ENCODE measurements at places on chromosomes 11 and 22.

- no peak for DNase-seq
These were observed 20.6 kb downstream of the MORC2 start for GRCh38 chr22:30947816-30948454.

DNA sequence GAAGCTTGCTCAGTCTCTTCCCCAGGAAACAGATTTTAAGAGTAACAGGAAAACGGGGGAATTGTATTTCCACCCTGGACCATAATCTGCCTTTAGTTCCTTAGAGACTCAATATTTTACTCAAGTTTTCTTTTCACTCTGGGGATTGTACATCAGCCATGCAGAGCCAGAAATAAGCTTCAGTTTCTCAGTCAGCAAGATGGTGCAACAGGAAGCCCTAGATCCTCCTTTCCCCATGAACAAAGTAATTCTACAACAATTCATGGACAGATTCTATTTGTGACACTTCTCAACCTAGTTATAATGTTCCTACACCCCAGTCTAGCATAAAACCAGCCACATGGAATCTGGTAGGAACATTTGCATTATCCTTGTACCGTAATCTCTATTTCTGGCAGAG, 24.7 kb downstream of the OR8B2 start:
- no peak for DNase-seq

DNA sequence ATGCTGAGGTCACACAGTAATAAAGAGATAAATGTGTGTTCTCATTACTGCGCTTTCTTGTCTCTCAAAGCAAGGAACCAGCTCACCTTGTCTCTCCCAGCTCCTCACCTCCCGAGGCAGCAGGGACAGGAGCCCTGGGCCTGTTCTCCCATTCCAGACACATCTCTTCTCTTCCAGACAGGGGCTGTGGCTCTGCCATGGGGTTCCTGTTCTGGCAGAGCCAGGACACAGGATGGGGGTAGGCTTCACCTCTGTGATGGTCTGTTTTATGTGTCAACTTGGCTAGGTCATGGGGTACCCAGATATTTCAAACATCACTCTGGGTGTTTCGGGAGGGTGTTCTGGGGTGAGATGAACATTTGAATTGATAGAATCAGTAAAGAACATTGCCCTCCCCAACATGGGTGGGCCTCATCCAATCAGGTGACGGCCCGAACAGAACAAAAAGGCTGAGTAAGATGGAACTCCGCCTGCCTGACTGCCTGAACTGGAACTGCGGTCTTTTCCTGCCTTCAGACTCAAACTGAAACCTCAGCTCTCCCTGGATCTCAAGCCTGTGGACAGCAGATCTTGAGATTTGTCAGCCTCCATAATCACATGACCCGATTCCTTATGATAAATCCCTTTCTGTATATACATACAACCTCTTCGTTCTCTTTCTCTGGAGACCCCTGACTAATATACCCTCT, 2.0 kb upstream of the VSIG10L2 start:
- DNase-seq = no peak

- no peak for DNase-seq
These were observed 352.8 kb downstream of the BUD13 start for GRCh38 chr11:116420030-116420429.

DNA sequence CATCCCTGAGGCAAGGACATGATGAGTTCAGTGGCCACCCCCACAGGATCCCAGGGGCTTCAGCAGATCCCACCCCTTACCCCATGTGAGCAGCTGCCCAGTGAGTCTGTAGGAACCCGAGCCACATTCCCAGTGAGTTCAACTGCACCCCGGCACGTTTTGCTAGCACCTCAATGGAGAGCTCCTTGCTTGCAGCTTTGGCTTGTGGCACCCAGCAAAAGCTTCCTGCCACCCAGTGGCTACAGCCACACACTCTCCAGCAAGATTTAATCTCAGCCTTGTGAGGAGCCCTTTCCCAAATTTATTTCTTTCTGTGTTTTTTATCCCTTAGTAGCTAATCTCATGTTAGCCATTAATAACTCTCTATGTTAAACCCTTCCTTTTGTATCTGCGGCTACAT, 4.0 kb downstream of the SAA1 start:
- no peak for DNase-seq

GRCh38 chr11:131463162-131463561, 92.7 kb downstream of the NTM start:
- DNase-seq = no peak

DNA sequence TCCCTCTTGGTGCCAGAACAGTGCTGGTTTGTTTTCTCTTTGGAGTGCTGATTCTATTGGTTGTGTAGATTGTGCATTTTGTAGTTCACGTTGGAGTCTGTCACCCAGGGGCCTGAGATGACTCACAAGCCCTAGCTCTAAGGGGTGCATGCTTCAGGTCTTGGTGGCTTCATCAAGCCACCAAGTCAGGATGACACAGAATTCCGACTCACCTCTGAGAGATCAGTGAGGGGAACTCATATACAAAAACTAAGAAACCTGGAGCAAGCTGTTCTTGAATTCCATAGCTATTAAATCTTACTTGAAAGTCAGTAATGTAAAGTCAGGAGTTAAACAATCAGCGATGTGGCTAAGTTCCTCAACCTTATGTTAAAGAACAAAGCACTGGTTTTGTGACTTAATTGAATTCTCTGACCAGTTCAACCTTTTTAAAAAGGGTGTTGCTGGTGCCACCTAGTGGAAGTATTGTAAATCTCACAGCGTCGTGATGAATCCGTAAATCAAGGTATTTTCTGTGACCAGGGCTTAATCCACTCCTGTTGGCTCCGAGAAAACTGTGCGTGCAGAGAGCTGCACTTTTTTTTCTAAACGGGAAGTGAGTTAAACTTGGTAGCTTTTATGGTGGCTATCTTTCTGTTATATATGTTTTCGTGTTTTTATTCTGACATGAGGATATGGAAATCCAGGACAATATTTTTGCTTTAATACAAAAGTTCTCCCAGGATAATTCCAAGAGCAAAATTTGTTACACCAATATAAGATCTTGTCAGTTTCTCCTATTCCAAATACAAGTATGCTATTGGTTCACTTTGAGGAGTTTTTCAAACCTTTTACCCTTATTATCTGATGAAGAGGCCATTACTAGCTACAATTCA, 14.6 kb downstream of the MMP13 start:
- no peak for DNase-seq

- DNase-seq = no peak
These were observed 21.9 kb downstream of the ASCC2 start for GRCh38 chr22:29816128-29816527.

DNA sequence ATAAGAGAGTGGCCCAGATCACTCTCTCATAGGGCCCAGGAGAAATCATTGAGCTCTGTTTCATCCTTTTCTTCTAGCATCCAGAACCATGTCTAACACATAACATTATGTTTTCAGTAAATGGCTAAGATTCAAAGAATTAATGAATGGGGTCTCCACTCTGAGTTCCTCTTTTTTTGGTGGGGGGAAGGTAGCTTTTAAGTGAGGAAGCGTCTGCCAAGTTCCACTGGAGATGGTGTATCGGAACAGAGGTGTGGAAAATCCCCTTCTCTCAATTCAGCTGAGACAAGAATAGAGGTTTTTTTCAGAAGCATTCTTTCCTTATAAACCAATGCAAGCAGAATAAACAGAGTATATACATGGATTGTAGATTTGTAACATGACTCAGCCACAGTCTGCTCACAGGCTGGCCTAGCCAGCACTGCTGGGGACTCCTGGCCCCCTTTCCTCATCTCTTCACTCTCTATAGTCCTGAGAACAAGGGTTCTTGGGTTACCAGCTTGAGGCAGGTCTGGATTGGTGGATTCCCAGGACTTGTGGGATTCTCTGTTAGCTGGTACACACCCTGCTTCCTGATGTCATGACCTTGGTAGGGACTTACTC, 97.2 kb downstream of the TRAF6 start:
- no peak for DNase-seq

GRCh38 chr22:36226189-36226588, 13.1 kb downstream of the APOL2 start:
- DNase-seq = no peak

- no peak for DNase-seq
These were observed 5.1 kb downstream of the PGGHG start for GRCh38 chr11:293852-294661.

- DNase-seq = no peak
These were observed 43.4 kb upstream of the PITPNB start for GRCh38 chr22:27962268-27963044.

GRCh38 chr11:61730240-61730994, 22.0 kb upstream of the MYRF start:
- DNase-seq = no peak
